Activated CD8-positive, alpha-beta T cell treated with anti-CD3 and anti-CD28 coated beads for 36 hours (primary cell): ENCODE measurements at places on chromosomes 3 and 15. TPM values are rescaled to one million over a fixed set of nuclear protein-coding genes. Genes with fewer than 3 reads are reported as not detected.

DNA sequence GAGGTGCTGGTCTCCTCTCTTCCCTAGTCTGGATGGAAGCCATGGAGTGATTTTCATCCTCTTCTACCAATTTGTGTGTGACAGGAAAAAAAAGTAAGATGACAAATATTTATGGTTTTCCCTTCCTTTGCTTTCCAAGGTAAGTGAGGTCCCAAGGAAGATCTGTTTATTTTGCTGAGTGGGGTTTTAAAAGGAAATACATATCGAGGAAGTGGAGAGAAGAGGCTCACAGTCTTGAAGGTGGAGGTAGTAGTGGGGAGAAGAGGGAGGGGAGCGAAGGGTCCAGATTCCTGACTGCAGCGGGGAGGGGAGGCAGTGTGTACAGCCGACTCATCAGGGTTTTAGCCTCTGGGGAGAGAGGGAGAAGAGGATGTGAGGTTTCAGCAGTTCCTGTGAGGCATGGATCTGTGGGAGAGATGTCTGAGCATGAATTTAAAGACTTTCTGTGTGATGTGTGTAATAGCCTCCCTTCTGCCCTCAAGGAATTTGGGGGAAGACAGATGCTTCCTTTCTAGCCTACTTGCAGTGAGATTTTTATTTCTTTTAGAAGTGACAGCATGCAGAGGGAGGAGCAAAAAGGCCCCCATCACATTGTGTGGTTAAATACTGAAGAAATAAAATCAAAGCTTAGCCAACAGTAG is 272.4 kb downstream of the THRB start:
- no peaks in the 10 kb centered on the region for H3K4me1 ChIP-seq
- H3K4me3 ChIP-seq: no peak overlapping the region
- no peak for DNase-seq
- H3K27me3 ChIP-seq: peaks cover 11% of the 10 kb centered on the region
- H3K36me3 ChIP-seq: no peaks in the 10 kb centered on the region

- no peak for DNase-seq
- no peaks in the 10 kb centered on the region for H3K36me3 ChIP-seq
- H3K27ac ChIP-seq: no peak overlapping the region
- H3K4me3 ChIP-seq: no peak overlapping the region
- no peaks in the 10 kb centered on the region for H3K4me1 ChIP-seq
- H3K27me3 ChIP-seq: no peaks in the 10 kb centered on the region
These were observed 149.6 kb downstream of the MAGI1 start for GRCh38 chr3:65888980-65889706.

GPR160 gene
- total RNA-seq: 6.2 TPM

DNA sequence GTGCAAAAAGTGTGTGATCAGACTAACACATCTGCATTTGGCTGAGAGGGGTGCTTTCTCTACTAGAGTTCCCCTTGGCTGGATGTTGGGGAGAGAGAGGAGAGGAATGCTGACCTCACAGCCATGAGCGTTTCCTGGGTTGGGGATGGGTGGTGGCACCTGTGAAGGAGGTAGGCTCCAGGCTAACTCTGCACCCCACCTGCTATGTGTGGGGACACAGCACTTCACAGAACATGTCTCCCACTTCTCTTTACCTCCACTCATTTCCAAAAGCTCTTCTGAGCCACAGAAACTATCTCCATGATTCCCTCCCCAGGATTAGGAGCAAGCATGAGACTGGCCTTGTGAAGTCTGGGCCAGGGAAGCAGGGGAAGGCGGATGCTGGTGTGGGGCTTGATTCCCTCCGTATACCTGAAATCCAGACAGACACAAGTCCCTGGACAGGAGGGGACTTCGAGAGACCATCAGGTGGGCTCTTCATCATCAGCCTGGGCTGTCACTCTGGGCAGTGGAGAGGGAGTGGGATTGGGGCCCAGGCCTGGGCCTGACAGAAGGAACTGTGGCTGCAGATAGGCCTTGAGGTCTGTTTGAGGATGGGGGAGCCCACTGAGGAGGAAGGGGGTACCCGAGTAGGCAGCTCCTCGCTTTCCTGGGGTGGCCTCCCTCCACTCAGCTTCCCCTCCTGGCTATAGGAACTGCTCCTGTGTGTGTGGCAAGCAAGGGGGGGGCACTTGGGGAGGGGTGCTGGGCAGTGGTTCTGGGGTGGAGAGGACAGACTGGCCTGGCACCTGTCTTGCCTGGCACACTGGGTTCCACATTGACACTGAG is 40.7 kb downstream of the FEM1B start:
- H3K36me3 ChIP-seq: no peaks in the 10 kb centered on the region
- DNase-seq: no peak
- H3K27ac ChIP-seq: no peak overlapping the region
- no peaks in the 10 kb centered on the region for H3K27me3 ChIP-seq

RAB7A gene
- 304 TPM for total RNA-seq
